ENCODE measurements at places on chromosomes 11 and 22.
A peak's percentile ranks its signal among the peaks of the same experiment; 100 is the strongest.

GRCh38 chr11:115891581-115891980 lies 387.4 kb upstream of the CADM1 start:
- DNase-seq, result no peak

- DNase-seq, result no peak
Observed at GRCh38 chr11:95305705-95306104, 74.7 kb upstream of the SESN3 start.

DNA sequence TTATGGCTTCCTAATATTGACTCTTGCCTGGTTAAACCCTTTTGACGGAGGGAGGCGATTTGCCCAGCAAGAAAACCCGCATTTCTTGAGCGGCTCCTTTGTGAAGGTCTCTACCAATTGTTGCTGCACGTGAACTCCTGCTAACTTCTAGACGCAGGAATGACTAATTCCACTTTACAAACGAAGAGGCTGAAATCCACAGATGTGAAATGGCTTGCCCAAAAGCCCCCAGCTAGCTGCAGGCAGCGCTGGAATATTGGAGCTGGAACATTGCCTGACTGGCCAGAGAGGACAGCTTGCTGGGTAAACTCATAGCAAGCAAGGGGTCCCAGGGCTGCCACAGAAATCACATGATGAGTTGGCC lies 542 bp downstream of the GCAT start:
- peak; percentile 26 for DNase-seq

DNA sequence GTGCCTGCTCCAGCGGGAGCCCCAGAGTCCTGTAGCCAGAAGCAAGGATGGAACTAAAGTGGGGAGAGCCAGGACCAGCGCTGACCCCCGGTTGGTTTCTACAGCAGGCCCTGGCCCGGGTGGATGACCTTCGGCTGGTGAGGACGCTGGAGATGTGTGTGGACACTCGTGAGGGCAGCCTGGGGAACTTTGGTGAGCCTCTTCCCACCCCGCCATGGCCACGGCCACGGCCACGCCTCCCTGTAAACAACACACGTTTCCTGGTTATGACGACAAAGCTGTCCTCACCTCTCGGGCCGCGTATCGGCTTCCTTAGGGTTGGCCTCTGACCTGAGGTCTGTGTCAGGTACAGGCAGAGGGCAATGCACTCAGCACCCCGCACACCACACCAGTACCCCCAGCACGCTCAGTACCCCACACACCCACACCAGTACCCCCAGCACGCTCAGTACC lies 4.1 kb downstream of the LRRC56 start:
- no peak for DNase-seq

DNA sequence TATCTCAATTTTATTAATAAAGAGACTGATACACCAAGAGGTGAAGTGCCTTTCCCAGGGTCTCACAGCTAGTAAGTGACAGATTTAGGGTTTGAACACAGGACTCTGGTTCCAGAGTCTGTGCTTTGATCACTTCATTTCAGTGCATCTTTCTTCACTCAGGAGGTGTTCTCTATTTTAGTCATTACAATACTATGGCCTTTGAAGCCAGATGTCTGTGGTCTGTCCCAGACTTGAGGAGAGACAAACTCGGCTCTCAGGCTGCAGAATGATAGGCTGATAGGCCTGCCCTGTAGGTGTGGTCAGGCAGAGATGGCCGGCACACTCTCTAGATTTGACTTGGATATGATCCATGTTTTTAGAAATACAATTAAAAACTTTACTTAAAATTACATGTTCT lies 478.5 kb upstream of the CCDC90B start:
- no peak for DNase-seq

DNA sequence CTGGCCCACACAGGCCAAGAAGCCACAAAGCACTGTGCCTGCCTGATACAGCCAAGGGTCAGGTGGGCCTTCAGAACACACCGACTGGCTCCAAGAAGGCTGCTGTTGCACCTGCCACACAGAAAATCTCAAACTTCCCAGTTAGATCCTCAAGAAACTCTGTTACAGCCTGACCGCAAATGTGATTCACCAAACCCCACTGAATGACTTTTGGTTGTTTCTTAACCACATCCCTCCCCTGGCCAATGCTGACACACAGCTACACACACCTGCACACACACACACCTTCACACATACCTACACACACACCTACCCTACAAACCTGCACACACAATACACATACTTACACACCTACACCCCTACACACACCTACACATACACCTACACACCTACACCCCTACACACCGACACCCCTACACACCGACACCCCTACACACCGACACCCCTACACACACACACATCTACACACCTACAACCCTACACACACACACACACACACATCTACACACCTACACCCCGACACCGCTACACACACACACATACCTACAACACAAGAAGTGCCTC lies 31.5 kb downstream of the CDKN1C start:
- DNase-seq, result no peak

GRCh38 chr11:3949125-3949524 lies 93.7 kb downstream of the STIM1 start:
- DNase-seq, result no peak

DNA sequence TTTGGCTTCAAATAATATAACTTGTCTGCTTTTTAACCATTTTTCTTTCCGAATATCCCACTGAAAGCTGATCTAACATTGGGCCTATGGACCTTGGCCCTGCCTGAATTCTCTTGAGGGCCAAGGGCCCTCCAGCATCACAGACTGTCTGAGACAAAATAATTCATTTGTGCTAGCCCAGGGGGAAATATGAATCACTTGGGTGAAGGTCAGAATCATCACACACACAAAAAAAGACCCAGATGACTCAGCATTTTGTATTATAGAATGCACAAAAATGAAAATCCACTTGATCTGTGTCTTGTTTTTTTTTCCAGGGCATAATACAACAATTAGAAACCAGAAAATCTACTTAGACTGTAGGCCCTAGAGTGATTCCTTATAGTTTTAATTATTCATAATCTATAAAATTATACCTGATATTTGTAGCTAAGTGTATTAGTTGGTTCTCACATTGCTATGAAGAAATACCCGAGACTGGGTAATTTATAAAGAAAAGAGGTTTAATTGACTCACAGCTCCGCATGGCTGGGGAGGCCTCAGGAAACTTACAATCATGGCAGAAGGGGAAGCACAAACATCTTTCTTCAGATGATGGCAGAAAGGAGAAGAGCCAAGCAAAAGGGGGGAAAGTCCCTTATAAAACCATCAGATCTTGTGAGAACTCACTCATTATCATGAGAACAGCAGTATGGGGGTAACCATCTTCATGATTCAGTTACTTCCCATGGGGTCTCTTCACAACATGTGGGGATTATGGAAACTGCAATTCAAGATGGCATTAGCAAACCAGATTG lies 15.6 kb upstream of the RDX start:
- peak; percentile 55 for DNase-seq

- no peak for DNase-seq
Observed at GRCh38 chr11:108975641-108976071, 310.8 kb downstream of the DDX10 start.

DNA sequence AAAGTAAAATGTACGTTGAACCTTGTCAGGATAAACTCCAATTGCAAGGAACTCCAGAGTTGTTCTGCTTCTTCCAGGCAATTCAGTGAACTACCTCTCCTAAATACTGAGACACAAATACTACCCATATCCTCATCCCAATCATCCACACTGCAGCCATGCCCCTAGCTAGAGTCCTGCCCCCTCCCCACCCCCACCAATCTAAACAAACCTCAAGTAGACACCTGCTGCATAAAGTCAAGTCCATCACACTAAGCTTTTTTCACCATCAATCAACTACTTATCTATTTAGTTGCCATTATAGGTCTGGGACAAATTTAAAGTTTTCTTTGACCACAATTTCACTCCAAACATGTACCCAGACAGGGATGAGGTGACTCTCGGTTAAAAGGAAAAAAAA lies 93.2 kb upstream of the APOA1 start:
- no peak for DNase-seq

DNA sequence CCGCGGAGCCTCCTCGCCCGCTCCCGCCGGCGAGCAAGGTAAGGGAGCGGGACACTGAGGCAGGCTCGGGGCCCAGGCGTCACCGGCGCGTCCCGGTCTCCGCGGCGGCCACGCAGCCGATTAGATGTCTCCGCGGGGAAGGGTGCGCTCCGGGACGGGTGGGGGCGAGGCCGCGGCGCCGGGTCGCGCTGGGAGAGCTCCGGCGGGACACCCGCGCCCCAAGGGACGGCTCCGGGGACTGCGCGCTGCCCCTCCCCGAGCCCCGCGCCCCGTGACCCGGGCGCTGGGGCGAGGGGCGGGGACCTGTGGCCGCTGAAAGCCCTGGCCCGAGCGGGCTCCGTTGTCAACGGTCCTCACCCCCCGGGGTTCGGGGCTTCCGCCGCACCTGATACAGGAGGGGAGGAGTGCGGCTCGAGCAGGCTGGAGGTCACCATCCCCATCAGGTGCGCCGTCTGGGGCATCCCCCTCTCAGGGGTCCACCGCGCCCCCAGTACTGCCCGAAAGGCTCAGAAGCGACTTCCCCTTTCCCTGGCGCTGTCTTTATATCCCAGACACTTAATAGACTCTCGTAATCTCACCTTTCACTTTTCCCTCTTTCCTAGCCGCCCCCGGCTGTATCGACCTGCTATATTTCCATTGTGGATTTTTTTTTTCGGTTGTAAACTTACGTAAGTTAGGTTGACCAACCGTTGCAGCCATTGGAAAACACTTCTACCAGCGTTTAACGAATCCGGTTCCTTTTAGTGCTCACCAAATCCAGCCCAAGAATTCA lies 573 bp downstream of the PPFIA1 start:
- peak; percentile 66 for DNase-seq

GRCh38 chr11:116727990-116728389 lies 44.8 kb downstream of the BUD13 start:
- no peak for DNase-seq

DNA sequence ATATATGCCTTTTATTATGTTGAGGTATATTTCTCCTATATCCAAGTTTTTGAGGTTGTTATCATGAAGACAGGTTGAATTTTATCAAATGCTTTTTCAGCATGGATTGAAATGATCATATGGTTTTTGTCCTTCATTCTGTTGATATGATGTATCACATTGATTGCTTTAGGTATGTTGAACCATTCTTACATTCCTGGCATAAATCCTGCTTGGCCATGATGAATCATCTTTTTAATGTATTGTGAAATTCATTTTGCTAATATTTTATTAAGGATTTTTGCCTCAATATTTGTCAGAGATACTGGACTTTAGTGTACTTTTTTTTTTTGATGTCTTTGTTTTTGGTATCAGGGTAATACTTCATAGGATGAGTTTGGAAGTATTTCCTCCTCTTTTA lies 283.8 kb upstream of the C11orf87 start:
- peak; percentile 42 for DNase-seq

- DNase-seq, result no peak
Observed at GRCh38 chr22:35349368-35349703, 31.6 kb upstream of the HMOX1 start.

GRCh38 chr11:14248580-14248981 lies 110.4 kb downstream of the RRAS2 start:
- no peak for DNase-seq

- DNase-seq, result peak; percentile 81
Observed at GRCh38 chr11:84289381-84289906, 1003.3 kb upstream of the CCDC90B start.

DNA sequence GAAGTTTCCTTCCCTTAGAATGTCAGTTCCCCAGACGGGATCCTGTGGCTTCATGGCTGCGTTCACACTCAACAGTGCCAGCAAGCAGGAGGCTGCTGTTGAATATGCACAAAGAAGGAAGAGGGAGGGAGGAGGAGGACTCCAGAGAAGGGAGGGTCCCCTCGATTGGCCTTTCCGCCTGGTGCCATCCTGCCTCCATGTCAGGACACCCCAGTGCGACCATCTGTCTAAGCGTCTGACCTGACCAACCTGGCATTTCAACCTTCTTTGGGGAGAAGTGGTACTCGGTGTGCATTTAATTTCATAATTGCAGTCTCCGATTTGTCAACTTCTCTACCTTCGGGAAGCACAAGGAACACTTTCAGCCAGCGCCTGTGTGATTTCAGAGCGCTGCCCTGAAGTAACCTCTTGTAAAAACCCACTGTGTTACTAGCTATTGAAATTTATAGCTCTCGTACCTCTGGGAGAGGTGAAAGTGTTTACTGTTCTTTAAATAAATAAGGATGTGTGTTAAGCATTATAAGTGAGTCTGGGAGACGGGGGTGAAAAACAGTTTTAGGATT lies 1491.9 kb downstream of the TBC1D22A start:
- no peak for DNase-seq

DNA sequence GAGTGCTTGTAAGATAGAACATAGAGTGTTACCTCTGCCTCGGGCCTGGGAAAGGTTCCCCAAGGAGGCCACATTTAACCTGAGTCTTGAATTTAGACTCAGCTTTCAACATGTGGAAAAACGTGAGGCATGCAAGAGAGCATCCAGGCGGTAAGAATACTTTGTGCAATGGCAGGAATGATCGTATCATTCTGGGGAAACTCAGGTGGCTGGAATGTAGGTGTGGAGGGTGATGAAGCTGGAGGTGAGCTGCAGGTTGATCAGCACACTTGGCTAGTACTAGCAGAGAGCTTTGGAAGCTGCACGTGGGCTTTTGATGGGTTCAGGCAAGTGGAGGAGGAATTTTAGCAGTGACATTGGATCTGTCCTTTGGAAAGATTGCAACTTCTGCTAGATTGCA lies 270.3 kb upstream of the RAG2 start:
- DNase-seq, result no peak

DNA sequence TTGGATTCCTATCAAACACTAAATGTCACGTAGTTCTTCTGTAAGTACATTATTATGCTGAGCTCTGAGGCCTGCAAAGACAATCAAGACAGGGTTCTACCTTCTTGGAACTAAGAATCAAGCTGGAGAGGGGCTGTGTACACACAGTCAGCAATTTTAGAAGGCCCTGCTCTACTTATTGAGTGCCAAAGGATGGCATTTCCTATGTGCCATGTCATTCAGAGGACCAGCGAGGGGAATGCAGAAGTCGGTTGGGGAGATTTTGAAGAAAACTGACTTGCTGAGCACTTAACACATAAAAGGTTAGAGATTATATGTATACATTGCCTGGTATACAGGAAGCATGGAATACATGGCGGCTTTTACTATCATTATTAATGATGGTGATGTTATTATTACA lies 5.3 kb downstream of the SLC37A2 start:
- no peak for DNase-seq

- no peak for DNase-seq
Observed at GRCh38 chr22:48222742-48223487, 1460.5 kb downstream of the TBC1D22A start.

- DNase-seq, result no peak
Observed at GRCh38 chr11:77201370-77201769, 73.3 kb downstream of the MYO7A start.

DNA sequence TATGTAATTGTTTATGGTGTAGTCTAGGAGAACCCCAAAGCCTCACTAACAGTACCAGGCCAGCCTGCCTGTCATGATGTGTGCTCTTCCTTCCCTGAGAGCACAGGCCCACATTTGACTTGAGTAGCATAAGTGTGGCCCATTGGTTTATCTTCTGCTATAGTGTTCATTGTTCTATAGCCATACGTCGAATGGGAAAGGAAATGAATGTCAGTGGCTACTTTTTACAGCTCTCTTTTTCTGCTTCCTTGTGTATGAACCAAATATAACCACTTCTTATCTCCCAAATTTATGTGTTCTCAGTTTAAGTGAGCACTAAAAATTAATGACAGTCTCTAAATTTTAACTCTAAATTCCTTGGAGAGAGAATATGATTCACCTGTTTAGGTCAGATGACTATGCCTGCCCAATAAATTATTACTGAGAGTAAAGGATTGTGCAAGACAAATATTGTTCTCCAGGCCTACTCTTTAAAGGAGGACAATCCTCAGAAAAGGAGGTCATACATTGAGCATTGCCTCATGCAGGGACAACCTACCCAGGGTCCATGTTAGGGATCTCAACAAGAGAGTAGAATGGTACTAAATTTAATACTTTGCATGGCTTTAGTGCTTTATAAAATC lies 222.9 kb upstream of the ARHGAP20 start:
- no peak for DNase-seq
